Right lobe of liver (tissue), 6 donors: ENCODE measurements at places on chromosomes 6 and 20. TPM values are rescaled to one million over a fixed set of nuclear protein-coding genes. Genes with fewer than 3 reads are reported as not detected.

TFAP2D gene
- total RNA-seq: not detected

- DNase-seq: no peak
Measured at GRCh38 chr6:107822176-107823046, 1.7 kb downstream of the SCML4 start.

GRCh38 chr6:13012296-13012695 is 295.7 kb downstream of the PHACTR1 start:
- no peak for DNase-seq

DNA sequence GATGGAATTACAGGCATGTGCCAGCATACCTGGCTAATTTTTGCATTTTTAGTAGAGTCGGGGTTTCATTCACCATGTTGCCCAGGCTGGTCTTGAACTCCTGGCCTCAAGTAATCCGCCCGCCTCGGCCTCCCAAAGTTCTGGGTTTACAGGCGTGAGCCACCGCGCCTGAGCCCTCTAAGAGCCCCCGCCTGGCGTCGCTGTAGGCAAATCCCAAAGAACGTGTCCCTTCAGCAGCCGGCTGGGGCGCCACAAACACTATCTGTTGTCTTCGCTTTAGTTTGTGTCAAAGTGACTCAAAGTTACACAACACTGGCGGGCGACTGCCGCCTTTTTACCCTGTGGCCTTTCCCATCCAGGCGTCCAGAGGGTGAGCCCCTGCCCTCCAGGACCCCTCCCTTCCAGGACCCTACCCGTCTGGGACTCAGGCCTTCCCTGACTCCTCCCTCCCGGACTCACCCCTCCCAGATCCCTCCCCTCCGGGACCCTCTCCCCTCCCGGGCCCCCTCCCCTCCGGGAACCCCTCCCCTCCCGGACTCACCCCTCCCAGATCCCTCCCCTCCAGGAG is 940 bp upstream of the ADRM1 start:
- DNase-seq: peak; percentile 93

GRCh38 chr6:149963212-149963461 is 606 bp upstream of the ULBP1 start:
- DNase-seq: no peak

DNA sequence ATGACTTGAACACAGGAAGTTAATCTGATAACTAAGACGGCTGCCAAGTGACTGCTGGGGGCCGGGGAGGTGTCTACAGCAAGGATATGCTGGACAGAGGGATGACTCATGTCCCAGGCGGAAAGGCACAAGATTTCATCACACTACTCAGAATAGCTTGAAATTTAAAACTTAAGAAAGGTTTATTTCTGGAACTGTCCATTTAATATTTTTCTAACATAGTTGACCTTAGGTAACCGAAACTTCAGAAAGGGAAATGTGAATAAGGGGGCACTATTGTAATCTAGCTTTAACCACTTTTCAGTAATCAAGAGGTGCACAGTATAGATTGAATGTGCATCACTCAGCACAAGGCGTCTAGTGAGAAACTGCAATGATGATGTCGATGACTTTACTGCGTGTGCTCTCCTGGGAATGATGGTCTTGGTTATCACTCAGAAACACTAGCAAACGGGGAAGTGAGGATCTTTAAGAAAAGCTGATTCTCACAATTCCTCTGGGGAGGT is 171.5 kb downstream of the QKI start:
- DNase-seq: no peak
